ENCODE measurements at places on chromosomes 6 and 20.

GRCh38 chr6:157635388-157636244, 187.4 kb upstream of the SNX9 start:
- no peak for DNase-seq

DNA sequence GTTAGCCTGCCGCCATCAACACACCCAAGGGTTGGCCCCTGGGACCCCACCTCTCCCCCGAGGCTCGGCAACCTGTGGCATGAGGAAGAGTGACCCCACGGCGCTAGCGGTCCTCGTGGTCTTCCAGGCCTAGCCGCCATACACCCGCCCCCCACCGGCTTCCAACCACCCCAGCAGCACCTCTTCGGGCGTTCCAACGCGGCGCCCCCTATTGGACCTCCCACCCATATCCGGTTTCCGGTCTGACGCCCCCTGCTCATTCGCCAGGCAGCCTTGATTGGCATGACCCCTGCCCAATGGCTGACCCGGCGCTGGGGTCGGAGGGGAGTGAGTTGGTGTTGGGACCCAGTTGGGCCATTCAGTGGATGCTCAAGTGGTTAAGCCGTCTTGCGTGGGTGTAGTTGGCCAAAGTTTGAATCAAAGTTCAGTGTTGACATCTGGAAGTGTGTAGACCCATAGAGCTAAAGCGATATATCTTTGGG, at the start of gene GNAS-AS1:
GNAS-AS1 (minus strand) TSS at position 210 of the 482 bp plus-strand sequence.
- peak; percentile 91 for DNase-seq

DNA sequence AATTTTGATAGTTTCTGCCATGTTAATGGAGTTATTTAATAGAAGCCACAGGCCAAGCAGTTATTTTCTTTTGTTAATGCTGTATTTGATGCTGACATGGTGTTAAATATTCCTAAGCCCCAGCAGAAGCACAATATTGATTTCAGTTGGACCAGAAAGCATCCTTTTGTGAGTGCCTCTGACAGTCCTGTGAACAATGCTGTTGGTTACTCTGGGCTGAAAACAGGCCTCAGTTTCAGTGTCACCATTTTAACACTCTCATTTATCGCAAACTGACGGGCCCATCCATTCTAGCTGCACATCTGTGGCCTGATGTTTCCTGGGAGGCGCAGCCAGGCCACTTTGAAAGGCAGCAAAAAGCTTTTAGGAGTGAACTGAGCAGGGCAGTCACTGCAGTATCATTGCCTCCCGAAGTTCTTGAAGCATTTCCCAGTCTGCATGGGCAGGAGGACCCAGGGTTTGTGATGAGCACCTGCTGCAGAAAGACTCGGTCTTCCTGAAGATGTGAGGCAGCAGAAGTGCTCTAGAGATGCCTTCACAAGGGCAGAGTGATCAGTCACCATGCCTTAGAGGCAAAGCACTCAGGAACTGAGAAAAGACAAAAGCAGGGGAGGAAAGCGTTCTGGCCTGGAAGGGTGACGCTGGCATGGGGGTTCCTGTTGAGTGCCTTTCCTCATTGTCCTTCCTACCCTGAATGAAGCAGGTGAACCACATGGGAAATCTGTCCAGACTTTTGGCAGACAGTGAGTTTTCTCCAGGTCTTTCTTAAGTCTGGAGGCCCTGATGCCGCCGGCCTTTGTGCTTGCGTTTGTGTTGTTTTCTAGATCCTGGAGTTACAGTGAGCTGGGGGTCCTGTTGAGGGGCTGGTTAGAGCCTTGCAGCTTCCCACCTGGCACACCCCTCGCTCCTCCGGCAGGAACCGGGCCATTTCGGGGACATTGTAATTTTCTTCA, 74.0 kb downstream of the ZDHHC14 start:
- no peak for DNase-seq

DNA sequence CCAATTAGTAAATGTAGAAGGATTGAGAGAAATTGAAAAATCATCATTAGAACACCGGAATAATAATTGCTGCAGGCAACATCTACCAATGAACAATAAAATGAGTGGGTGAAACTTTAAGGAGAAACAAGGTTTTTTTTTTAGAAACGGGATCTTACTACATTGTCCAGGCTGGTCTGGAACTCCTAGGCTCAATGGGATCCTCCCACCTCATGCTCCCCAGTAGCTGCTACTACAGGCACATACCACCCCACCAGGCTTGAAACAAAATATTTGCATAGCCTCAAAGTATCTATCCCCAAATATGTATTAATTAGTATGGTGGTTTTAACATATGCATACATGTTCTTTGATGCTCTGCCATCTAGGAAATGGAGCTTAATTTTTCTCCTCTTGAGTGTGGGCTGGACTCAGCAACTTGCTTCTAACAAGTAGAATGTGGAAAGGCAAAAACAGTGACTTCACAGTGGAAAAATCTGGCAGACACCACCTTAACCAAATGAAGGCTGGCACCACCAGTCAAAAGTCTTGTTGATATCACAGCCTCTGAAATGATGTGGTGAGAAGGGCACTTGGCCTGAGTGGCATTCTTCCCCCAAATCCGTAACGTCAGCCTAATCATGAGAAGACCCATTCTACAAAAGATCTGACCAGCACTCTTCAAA, 12.1 kb downstream of the NRSN2 start:
- no peak for DNase-seq

DNA sequence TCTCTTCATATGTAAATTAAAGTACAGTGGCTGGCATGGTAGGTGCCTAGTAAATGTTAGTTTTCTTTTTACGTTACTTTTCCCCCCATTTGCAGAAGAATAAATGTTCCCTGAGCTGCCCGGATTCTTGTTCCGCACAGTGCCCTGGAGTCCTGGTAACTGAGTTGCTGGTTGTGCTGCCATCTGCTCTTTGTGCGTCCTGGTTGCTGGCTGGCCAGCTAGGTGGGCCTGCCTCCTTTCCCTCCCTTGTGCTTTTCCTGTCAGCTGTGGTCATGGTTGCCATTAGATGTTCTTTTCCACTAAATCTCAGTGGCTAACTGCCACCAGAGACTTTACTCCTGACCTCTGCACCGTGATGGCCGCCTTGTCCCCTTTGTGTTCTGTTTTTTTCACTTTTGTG, 28.6 kb downstream of the CEP43 start:
- no peak for DNase-seq

GRCh38 chr6:168133687-168134559, 54.9 kb upstream of the FRMD1 start:
- DNase-seq, result no peak
